Activated CD4-positive, alpha-beta T cell treated with anti-CD3 and anti-CD28 coated beads for 36 hours (primary cell): ENCODE measurements at places on chromosomes 13 and 19. TPM values are rescaled to one million over a fixed set of nuclear protein-coding genes. Genes with fewer than 3 reads are reported as not detected.
A peak's percentile ranks its signal among the peaks of the same experiment; 100 is the strongest.

Gene LAIR2
- total RNA-seq, result 5.1 TPM

Gene IL17D
- 0.21 TPM for total RNA-seq

Gene CEACAM1
- 3.6 TPM for total RNA-seq

Gene HIPK4
- total RNA-seq, result 0.09 TPM

Gene RUBCNL
- total RNA-seq, result 1.1 TPM

Gene SIGLEC14
- not detected for total RNA-seq

Gene ALDH16A1
- 26.8 TPM for total RNA-seq

Gene ACP7
- not detected for total RNA-seq

GRCh38 chr13:22162889-22163288, 492.0 kb downstream of the FGF9 start:
- no peak overlapping the region for H3K27ac ChIP-seq
- H3K36me3 ChIP-seq, result no peaks in the 10 kb centered on the region
- peak overlapping the region; percentile 5 for H3K4me3 ChIP-seq
- H3K27me3 ChIP-seq, result no peaks in the 10 kb centered on the region
- peaks cover 25% of the 10 kb centered on the region for H3K4me1 ChIP-seq

- no peak overlapping the region for H3K4me3 ChIP-seq
- no peaks in the 10 kb centered on the region for H3K4me1 ChIP-seq
- no peaks in the 10 kb centered on the region for H3K36me3 ChIP-seq
- no peak for DNase-seq
- peaks cover 2% of the 10 kb centered on the region for H3K27me3 ChIP-seq
Observed at GRCh38 chr19:30112171-30112570, 170.1 kb downstream of the URI1 start.

DNA sequence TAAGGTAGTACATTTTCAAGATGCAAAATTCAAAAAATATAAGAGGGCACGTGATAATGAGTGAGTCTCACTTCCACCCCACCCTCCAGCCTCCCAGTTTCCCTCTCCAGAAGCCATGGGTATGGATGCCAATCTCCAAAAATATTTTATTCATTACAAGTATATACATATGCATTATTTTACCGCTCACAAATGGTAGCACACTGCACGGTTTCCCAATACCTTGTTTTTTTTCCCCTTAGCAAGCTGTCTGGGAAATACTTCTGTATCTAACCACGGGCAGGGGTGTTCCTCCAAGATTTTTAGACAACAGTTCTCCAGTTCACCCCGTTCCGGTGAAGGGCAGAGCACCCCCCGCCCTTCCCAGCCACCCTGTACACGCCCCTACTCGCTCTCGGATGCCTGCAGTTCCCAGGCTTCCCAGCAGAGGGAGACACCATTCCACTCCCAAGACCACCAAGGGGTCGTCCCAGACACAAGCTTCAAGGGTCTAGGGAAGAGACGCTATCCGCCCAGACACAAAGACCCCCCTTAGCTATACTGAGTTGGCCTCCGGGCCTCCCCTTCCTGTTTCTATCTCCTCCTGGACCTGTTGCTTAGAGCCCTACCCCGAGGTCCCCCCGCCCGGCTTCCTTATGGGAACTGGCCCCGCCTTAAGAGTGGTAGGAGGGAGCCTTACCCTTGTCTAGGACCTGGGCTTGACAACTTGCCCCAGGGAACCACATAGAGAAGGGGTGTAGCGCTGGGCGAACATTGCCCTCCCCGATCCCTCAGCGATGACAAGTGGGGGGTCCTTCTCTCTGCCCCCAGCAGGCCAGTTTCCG, 1.1 kb upstream of the FXYD3 start:
- no peak overlapping the region for H3K4me3 ChIP-seq
- H3K4me1 ChIP-seq, result peaks cover 6% of the 10 kb centered on the region
- H3K36me3 ChIP-seq, result no peaks in the 10 kb centered on the region

DNA sequence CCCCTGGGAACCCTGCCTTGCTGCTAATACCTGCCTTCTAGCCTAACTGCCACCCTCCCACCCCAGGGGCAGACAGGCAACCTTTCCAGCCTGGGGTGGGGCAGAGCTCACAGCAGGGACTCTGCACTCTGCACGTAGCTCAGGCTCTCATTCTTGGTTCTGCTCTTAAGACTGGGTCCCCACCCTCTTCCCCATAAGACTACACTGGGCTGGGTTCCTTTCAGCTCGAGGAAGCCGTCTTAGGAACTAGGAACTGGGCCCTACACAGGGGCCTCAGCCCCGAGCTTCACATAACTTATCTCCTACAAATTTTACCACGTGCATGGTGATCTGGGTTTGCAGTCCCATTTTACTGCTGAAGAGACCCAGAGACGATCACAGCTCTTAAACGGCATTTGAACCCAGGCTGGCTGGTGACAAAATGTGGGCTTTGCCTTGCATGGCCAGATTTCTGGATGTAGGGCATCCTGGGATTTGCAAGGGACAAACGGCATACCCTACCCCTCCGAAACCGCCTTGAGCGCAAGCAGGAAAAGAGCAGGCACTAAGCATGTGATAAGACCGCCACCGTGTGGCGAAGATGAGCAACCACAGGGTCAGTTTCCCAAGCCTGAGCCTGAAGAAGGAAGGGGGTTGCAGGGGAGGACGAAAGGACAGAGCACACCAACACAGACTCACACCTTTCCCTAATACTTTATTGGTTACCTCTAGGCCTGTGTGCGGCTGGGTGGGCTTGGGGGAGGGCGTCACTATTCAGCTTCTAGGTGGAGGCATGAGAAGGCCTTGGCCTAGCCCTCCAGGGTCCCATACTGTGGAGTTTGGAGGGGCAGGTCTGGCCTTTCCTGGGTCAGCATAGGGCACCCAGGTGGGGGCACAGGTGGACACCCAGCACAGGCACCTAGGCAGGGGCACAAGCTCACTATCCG, 5.1 kb downstream of the JUNB start:
- DNase-seq, result peak; percentile 87
- peaks cover 35% of the 10 kb centered on the region for H3K36me3 ChIP-seq
- peak overlapping the region; percentile 63 for H3K4me3 ChIP-seq
- H3K4me1 ChIP-seq, result peaks cover 35% of the 10 kb centered on the region
- peak overlapping the region; percentile 84 for H3K27ac ChIP-seq

GRCh38 chr13:55553701-55554100, 1587.0 kb upstream of the PRR20A start:
- no peaks in the 10 kb centered on the region for H3K27me3 ChIP-seq
- DNase-seq, result no peak
- H3K36me3 ChIP-seq, result no peaks in the 10 kb centered on the region
- H3K27ac ChIP-seq, result no peak overlapping the region
- H3K4me3 ChIP-seq, result no peak overlapping the region

GRCh38 chr13:79686441-79686840, 205.5 kb downstream of the NDFIP2 start:
- no peak for DNase-seq
- no peak overlapping the region for H3K27ac ChIP-seq
- H3K27me3 ChIP-seq, result no peaks in the 10 kb centered on the region
- H3K4me3 ChIP-seq, result no peak overlapping the region

DNA sequence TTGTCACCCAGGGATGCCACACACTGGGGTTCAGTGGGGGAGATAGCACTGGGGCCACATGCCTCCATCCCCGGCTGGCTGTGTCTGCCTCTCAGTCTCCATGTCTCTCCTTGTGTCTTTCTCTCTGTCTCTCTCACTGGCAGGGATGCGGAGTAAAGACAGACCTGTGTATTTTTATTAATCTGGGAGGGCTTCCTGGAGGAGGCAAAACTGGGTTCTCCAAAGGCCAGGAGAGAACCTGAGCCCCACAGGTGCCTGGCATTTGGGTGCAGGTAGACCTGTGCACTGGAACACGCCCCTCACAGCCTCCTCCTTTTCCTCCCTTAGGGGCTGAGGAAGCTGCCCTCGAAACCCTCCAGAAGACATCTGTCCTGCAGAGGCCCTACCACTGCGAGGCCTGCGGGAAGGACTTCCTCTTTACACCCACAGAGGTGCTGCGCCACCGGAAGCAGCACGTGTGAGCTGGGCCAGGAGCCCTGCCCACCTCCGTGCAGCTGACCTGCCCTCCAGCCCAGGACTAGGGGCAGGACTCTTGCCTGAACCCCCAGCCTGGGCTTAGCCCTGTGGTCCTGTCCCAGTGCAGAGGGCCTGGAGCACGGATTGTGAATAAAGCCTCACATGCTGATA, 32.7 kb downstream of the DHX34 start:
- peak; percentile 22 for DNase-seq
- H3K27ac ChIP-seq, result peak overlapping the region; percentile 43
- peaks cover 13% of the 10 kb centered on the region for H3K4me1 ChIP-seq
- peaks cover 30% of the 10 kb centered on the region for H3K36me3 ChIP-seq
- H3K4me3 ChIP-seq, result no peak overlapping the region

DNA sequence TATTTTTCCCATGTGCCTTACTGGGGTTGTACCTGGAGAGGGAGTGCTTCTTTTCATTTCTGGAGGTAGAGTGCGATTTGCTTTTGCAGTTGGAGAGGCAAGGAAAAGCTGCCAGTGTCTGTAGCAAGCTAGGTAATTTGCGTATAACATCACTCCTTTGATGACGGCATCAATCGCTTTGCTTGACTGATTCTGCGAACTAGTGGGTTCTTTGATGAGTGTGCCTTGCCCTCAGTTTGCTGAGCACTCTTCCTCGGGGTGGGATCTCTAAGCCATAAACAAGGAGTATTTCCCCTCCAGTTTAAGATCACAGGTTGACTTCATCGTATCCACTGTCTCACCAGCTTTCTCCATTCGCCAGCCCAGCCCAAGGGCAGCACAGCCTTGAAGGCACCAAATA, 344.5 kb downstream of the KCNRG start:
- peaks cover 19% of the 10 kb centered on the region for H3K27me3 ChIP-seq
- no peaks in the 10 kb centered on the region for H3K36me3 ChIP-seq
- no peak overlapping the region for H3K27ac ChIP-seq
- peaks cover 42% of the 10 kb centered on the region for H3K4me1 ChIP-seq
- H3K4me3 ChIP-seq, result no peak overlapping the region

GRCh38 chr19:7006135-7006704, 15.0 kb downstream of the MBD3L2B start:
- DNase-seq, result no peak
- H3K27ac ChIP-seq, result no peak overlapping the region
- peaks cover 42% of the 10 kb centered on the region for H3K4me1 ChIP-seq
- H3K36me3 ChIP-seq, result no peaks in the 10 kb centered on the region

GRCh38 chr13:25979371-25979770, 72.4 kb downstream of the SHISA2 start:
- H3K27ac ChIP-seq, result no peak overlapping the region
- peaks cover 12% of the 10 kb centered on the region for H3K4me1 ChIP-seq
- DNase-seq, result no peak
- no peaks in the 10 kb centered on the region for H3K36me3 ChIP-seq
- H3K27me3 ChIP-seq, result no peaks in the 10 kb centered on the region
- no peak overlapping the region for H3K4me3 ChIP-seq

GRCh38 chr13:109779876-109780510, 6.4 kb downstream of the IRS2 start:
- no peak for DNase-seq
- H3K36me3 ChIP-seq, result peaks cover 4% of the 10 kb centered on the region

- DNase-seq, result no peak
- H3K27ac ChIP-seq, result no peak overlapping the region
- H3K36me3 ChIP-seq, result no peaks in the 10 kb centered on the region
- H3K4me3 ChIP-seq, result no peak overlapping the region
Observed at GRCh38 chr13:80058626-80059025, 282.3 kb downstream of the SPRY2 start.

DNA sequence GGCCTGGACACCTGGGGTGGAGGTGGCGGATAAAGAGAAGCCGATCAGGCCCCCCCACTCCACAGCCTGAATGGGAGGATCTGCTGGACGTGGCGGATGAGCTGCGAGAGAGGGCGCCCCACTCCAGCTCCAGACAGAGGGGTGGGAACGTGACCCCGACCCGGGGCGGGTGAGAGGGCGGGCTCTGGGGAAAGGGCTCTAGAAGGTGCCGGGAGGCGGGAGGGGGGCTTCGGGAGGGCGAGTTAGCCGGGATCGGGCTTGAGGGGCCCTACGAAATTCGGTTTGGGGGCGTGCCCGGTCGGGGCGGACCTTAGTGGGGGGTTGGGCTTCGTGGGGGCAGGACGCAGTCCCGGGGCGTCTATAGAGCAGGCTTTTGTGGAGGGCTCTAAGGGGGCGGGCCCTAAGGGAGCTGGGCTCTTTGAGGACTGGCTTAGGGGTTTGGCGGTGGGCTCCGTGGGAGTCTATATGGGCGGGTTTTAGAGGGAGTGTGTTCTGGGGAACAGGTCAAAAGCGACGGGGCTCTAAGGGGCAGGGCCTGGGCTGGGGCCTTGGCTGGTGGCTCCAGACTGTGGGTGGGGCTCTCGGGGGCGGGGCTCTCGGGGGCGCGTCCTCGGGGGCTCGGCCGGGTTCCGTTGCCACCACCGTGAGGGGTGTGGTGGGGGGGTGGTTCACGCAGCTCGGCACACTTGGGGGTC, 4.1 kb upstream of the NANOS3 start:
- no peak overlapping the region for H3K27ac ChIP-seq
- H3K27me3 ChIP-seq, result peaks cover 10% of the 10 kb centered on the region
- peak; percentile 51 for DNase-seq
- H3K4me3 ChIP-seq, result peak overlapping the region; percentile 46

- no peaks in the 10 kb centered on the region for H3K27me3 ChIP-seq
- no peaks in the 10 kb centered on the region for H3K36me3 ChIP-seq
- no peaks in the 10 kb centered on the region for H3K4me1 ChIP-seq
- DNase-seq, result no peak
- no peak overlapping the region for H3K27ac ChIP-seq
- no peak overlapping the region for H3K4me3 ChIP-seq
Observed at GRCh38 chr13:93298713-93299112, 72.1 kb downstream of the GPC6 start.

GRCh38 chr19:57720878-57721277, 6.5 kb downstream of the ZNF671 start:
- no peak overlapping the region for H3K27ac ChIP-seq
- H3K4me1 ChIP-seq, result peaks cover 5% of the 10 kb centered on the region
- no peak for DNase-seq
- peaks cover 76% of the 10 kb centered on the region for H3K36me3 ChIP-seq

DNA sequence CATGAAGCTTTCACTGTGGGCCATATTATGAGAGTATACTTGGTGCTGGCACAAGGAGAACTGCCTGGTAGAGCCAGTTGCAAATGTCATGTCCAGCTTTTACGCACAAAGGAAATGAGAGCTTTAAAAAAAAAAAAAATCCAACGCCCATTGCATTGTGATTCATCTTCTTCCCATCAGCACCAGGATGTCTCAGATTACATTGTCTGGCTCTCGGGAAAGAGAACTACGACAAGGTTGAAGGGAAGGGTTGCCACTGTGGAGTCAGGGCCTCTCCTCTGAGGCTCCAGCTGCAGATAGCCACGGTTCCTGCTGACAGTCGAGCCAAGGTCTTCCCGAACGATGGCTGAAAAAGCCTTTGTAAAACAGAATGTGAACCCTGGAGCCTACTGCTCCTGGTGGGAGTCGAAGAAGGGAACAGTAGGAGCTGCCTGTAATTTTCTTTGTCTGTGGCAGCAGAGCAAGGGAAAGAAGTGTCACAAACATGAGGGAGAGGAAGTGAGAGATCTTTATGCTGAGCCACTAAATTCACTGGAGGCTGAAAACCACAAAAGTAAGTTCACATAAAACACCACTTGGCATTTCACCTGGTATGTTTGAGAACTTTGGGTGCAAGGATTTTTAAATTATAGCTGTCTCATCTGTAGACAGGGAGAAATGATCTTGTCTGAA, 704.7 kb downstream of the DIAPH3 start:
- H3K27ac ChIP-seq, result no peak overlapping the region
- peaks cover 5% of the 10 kb centered on the region for H3K27me3 ChIP-seq
- DNase-seq, result no peak
- H3K4me1 ChIP-seq, result no peaks in the 10 kb centered on the region
- no peak overlapping the region for H3K4me3 ChIP-seq
- no peaks in the 10 kb centered on the region for H3K36me3 ChIP-seq

GRCh38 chr19:5669212-5669611, 11.1 kb downstream of the MICOS13 start:
- peaks cover 51% of the 10 kb centered on the region for H3K36me3 ChIP-seq
- DNase-seq, result no peak
- H3K4me1 ChIP-seq, result peaks cover 2% of the 10 kb centered on the region
- H3K27ac ChIP-seq, result no peak overlapping the region
- no peaks in the 10 kb centered on the region for H3K27me3 ChIP-seq
- no peak overlapping the region for H3K4me3 ChIP-seq
